ENCODE measurements at places on chromosomes 2 and 18.
A peak's percentile ranks its signal among the peaks of the same experiment; 100 is the strongest.

DNA sequence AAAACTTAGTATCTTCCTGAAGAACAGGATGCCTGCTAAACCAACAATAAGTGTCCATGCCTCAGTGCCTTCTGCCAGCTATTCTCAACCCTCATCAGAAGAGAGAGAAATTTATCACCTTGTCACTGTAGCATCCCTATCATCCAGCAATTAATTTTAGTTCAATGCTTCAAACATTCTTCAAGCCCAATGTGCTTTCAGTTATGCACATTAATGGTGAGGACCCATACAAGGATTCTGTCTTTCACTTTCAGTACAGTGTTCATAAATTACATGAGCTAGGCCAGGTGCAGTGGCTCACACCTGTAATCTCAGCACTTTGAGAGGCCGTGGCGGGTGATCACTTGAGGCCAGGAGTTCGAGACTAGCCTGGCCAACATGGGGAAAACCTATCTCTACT, 47.0 kb upstream of the MSH6 start:
- no peak for DNase-seq

DNA sequence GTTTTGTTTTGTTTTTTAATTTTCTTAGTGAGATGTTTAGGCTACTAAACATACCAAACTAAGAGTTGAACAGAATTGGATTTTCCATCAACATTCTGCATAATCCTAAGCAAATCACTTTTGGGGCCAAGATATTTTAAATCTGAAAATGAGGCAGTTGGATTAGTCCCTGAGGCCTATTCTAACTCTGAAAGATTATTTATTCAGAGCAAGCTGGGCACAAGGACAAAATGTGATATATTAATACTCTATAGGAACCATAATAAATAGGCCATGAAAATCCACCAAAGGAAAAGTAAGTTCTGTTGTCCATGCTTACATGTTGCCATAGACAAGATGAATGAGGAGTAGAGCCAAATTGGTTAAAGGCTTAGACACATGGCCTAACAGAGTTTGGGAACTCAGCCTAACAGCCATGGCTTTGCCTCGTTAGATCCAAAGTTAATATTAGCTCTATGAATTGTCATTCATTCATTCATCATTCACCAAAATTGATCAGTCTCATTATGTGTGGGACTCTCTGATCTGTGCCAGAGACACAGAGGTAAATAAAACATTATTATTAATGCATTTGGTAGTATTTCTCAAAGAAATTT, 183.5 kb downstream of the SCG2 start:
- no peak for DNase-seq

DNA sequence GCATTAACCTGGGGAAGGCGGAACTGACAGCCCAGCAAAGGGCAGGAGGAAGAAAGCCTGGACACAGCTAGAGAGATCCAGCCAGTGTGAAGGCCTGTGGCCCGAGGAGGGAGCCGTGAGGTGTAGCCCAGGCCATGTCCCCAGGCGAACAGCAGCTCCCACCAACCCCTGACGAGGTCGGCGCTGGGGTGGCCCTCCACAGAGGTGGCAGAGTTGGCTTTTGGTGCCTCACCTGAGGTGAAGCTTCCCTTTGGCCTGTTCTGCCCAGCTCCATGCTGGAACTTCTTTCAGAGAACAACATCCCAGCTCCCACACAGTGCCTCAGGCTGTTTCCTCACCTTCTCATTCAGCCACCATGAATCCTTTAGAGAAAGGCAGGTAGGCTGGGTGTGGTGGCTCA, 13.3 kb downstream of the TMEM177 start:
- no peak for DNase-seq

DNA sequence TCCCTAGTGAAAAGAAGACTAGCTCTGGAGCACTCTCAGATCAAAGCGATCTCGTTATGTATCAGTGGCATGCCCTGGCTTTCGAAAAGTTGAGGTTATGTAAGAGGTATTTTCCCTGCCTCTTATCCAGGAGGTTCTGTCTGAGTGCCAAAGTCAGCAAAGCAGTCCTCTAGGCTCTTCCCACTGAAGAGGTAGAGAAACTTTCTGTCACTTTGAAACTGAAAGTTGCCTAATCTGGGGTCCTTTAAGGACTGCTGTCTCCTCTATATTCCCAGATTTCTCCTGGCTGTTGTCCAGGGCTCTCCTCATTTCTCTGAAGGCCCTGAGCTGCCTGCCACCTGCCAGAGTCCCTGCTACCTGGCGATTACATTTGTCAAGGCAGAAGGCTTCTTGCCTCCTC, 96.3 kb downstream of the B3GNT2 start:
- DNase-seq: peak; percentile 47

DNA sequence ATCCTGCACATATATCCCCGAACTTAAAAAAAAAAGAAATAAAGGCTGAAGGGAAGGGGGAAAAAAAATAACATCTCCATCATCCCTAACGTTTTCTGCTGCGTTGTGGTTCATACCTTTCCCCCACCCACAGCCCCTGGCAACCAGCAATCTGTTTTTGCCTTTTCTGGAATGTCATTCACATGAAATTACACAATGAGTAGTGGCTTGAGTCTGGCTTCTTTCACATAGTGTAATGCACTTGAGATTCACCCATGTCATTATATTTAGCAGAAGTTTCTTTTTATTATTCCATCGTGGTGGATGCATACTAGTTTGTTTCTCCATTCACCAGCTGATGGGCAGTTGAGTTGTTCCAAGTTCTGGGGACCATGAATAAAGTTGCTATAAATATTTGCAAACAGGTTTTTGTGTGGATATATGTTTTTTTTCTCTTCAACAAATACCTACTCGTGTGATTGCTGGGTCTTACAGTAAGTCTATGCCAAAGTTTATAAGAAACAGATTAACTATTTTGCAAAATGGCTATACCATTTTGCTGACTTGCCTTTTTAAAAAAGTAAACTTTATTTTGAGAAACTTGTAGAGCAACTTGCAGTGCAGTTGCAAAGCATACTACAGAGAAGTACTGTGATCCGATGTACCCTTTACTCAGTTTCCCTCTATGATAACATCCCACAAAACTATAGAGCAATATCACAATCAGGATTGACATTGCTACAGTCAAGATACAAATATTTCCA, 322.5 kb downstream of the LPIN1 start:
- DNase-seq: peak; percentile 28

GRCh38 chr2:174667250-174667860, 69.8 kb upstream of the WIPF1 start:
- no peak for DNase-seq

- DNase-seq: no peak
Observed at GRCh38 chr2:144858211-144858610, 338.3 kb upstream of the ZEB2 start.

- no peak for DNase-seq
Observed at GRCh38 chr2:105755895-105756294, 11.2 kb downstream of the NCK2 start.

GRCh38 chr2:104863468-104864279, 9.8 kb downstream of the POU3F3 start:
- DNase-seq: no peak

DNA sequence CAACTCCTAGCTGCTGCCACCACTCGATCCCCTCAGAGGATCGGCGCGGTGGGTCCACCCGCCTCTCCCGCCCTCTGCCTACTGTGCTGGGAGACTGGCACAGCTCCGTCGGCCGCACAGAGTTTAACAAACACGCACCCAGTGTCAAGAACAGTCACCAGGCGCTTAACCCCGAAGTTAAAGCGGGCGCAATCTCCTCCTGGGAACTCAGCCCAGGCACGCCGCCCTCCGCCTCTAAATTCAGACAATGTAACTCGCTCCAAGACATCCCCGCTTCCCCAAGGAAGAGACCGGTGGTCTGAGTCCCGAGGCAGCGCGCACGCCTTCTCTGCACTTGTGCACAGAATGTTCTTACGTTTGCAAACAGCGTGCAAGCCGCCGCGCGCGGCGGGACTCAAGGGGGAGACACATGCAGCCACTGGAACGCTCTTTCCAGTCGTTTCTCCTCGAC, 533 bp downstream of the CXCR4 start:
- DNase-seq: no peak

DNA sequence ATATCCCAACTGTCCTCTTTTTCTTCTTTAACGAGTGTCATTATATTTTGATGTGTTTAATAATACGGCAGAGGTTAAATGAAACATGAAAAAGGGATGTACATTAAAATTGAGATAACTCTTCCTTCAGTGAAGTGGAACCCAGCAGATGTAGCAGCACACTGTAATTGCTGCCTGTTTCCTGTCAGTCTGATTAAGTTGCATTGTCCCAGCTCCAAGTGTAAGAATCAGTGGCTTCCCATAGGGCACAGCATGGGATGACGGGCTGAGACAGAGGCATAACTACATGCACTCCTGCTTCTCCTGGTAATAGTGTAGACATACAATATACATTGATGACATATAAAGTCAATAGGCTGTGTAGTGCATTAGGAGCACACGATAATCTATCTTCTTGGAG, 175.8 kb upstream of the TCF4 start:
- DNase-seq: peak; percentile 35

- no peak for DNase-seq
Observed at GRCh38 chr2:218125626-218126080, at the start of gene CXCR2. TSS of gene CXCR2 (plus strand) at chr2:218126028. CDS start at chr2:218134802, 8,774 bp downstream.

DNA sequence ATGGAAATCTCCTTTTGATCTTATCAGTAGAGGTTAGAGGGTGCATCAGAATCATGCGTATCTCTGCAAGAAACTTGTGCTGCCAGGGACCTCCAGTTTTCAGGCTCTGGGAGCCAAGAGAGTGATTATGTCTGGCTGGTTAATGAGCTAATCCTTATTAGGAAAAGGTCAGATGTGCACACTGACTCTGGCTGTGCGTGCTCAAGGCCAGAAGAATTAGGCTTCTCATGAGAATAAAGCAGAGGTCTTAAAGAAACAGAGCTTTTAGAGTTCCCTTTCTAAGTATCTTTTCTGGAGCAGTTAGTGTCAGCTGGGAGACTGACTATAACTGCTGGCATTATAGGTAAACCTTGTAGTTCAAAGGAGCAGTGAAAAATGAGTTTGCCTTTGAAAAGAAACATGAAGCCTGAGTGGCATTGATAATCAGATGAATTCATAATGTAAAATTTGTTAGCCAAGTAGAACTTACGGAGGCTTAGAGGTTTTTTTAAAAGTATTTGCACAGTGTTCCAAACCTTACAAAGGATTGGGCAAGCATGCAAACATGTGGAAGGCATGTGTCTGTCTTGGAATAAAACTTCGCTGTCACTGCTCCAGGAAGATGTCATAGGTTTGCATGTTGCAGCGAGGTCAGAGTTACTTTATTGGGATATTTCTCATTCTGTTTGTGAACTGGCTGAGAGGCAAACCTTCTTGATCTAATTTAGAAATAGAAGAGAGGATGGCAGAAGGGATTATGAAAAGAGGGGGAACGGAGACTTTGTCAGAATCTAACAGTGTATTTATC, 151.7 kb downstream of the ARHGAP28 start:
- DNase-seq: peak; percentile 16

- peak; percentile 75 for DNase-seq
Observed at GRCh38 chr18:23626451-23627279, 36.0 kb downstream of the ANKRD29 start.

DNA sequence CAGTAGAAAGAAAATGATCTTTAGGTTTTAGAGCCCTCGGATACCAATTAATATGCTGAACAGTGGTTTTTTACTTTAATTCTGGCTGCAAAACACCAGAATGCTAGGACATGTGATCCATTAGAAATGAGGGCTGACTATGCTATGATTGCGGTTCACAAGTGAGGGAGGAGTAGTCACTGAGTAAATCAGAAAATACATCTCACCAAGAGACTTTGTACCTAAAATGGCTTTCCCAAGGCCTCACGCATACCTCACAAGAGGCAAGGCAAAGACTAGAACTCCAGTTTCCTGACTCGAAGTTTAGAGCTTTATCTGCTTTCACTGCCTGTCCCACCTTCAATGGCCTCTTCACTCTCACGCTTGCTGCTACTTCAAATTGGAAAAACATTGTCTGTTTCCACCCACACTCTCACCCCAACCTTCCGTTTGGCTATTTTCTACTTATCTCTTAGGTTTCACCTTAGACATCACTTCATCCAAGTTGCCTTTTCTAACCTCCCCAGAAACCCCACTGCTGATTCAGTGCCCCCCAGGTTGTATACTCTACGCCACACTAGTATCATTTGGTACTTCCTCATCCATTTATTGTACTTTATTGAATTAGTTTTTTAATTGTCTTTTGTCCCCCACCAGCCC, 5.1 kb upstream of the MBD2 start:
- no peak for DNase-seq
